ENCODE measurements at places on chromosomes 11 and 22. TPM values are rescaled to one million over a fixed set of nuclear protein-coding genes. Genes with fewer than 3 reads are reported as not detected.

DNA sequence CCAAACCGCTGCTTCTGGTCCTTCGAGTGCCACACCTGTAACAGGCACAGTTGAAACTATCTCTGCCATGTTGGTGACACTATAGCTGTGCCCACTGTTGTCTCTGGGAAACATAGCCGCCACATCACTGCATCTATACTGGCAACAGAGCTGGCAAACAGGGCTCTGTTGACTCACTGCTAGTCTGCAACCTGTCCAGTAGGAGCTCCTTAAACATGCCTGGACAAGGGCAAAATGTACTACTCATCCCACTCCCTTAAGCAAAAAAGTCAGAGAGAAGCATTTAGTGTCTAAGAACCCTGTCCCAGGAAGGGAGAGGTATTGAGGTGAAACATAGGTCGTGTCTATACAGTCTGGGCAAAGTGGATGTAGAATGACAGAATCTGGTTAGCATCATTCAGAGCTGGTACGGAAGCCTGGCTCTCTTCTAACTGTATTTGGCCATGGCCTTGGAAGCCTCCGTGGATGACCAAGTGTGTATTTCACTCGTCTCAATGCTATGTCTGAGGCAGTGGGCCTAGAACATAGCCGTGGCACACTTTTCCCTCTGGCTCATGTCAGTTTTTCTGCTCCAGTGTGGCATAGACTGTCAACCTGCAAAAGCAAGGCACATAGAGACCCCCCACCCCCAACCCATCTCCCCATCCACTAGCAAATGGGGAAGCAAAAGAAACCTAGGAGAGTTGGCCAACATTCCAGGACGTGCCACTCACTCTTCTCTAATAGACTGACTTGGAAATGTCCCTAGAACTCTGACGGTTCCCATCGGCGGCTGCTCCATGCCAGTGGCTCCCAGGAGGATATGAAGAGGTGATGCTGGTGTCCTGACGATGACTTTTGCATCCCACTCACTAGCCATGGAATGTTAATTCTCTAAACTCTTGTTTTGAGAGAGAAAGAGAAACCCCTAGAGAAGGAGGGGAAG, 21.4 kb upstream of the PISD start:
- no peak for DNase-seq

DBX1 gene
- not detected for total RNA-seq

DGAT2 gene
- total RNA-seq: 18.0 TPM

DNA sequence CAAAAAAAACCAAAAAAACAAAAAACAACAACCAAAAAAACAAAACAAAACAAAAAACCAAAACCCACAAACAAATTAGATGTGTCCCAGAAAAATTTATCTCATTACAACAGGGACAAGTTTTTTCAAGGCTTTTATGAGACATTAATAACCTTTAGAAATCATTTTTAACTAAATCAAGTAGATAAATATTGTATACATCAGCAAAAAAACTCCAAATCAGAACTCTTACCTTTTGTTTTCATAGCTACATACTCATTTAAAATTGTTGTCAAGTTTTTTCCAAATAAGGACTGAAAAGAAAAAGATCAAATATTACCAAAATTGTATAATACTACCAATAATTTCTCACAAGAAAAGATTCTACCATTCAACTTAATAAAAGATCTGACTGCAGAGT, 28.7 kb downstream of the NPAT start:
- no peak for DNase-seq

TTC36 gene
- 0.31 TPM for total RNA-seq

- no peak for DNase-seq
Observed at GRCh38 chr11:109507836-109508561, 86.0 kb downstream of the C11orf87 start.

- no peak for DNase-seq
Observed at GRCh38 chr11:131998020-131998419, 627.6 kb downstream of the NTM start.

GRCh38 chr22:49451070-49451840, 376.4 kb downstream of the BRD1 start:
- DNase-seq: no peak

- DNase-seq: no peak
Observed at GRCh38 chr22:37179126-37179470, 8.9 kb downstream of the C1QTNF6 start.

DNA sequence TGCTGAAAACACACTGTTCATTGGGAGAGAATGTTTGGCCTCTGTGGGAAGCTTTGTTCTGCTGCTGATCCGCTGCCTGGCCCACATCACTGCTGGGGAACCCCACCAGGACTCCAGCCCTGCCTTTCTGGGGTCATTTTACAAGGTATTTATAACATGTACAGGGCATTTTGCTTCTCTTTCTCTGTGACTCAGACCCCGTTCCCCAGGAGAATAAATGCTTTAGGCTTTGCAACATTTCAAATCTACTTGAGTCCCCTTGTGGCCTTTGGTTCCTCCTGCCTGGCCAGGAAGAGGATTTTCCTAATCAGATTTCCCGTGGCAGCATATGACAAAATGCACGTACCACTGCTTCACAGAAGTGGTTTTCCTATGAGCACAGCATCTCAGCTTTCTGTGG, 43.0 kb downstream of the BTG4 start:
- DNase-seq: peak; percentile 16

DNA sequence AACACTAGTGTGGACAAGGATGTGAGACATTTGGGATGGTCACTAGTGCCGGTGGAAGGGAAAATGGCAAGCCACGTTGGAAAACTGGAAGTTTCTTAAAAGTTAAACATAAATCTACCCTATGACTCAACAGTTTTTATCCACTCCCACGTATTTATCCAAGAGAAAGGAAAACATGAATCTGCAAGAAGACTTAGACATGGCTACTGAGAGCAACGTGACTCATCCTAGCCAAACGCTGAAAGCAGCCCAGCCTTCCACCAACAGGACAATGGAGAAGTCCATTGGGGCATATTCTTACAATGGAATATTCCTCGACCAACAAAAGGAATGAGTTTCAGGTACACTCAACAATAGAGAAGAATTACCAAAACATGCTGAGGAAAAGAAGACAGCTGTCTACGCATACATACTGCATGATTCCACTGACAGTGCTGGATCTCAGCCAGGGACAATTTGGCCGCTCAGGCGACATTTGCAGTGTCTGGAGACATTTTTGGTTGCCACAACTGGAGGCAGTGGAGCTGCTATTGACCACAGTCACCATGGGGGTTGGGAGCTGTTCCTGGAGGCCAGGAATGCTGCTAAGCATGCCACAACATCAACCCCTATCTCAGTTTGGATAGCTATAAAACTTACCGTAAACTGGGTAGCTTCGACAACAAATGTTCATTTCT, 21.2 kb downstream of the SYT13 start:
- no peak for DNase-seq

GRCh38 chr11:131430473-131431208, 60.2 kb downstream of the NTM start:
- DNase-seq: no peak

- DNase-seq: peak; percentile 55
Observed at GRCh38 chr22:40396882-40397281, 26.5 kb downstream of the SGSM3 start.

OR52A1 gene
- not detected for total RNA-seq

NRXN2 gene
- 3.1 TPM for total RNA-seq

GRCh38 chr11:122317305-122317704, 201.3 kb upstream of the BLID start:
- DNase-seq: no peak

DNA sequence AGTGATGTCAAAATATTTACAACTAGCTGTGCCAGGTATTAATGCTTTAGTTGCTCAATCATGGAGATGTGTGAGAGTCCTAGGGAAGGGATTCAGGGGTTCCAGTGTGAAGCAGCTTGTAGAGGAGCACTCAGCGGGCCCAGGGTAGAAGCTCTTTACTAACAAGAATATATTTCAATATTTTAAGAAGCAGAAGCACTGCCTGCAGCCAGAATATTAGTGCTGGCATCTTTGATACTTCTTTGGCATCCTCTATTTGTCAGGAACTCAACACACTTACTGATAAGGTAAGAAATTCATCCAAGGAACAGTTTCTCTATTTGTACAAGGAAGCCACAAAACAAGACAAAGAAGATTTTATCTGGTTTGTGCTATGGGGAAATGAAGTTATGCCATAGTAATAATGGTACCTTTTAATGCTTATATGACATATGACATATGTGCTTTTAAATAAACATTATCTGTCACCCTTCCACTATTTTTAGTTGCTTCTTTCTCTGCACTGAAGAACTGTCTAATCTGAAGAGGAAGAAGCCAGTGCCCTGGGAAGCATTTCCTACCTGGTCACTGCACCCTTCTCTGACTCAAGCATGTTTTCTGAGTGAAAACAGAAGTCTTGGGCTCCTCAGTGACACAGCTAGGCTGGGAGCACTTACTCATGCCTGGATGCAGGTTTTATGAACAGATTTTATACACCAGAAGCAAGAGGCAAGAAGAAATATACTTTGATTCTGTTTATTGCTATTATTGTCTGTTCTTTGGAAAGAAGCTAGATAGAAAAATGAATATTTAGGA, 388.1 kb upstream of the CCDC90B start:
- DNase-seq: no peak

- no peak for DNase-seq
Observed at GRCh38 chr11:132421555-132421954, 1051.1 kb downstream of the NTM start.

VPREB3 gene
- total RNA-seq: 0.41 TPM

DNA sequence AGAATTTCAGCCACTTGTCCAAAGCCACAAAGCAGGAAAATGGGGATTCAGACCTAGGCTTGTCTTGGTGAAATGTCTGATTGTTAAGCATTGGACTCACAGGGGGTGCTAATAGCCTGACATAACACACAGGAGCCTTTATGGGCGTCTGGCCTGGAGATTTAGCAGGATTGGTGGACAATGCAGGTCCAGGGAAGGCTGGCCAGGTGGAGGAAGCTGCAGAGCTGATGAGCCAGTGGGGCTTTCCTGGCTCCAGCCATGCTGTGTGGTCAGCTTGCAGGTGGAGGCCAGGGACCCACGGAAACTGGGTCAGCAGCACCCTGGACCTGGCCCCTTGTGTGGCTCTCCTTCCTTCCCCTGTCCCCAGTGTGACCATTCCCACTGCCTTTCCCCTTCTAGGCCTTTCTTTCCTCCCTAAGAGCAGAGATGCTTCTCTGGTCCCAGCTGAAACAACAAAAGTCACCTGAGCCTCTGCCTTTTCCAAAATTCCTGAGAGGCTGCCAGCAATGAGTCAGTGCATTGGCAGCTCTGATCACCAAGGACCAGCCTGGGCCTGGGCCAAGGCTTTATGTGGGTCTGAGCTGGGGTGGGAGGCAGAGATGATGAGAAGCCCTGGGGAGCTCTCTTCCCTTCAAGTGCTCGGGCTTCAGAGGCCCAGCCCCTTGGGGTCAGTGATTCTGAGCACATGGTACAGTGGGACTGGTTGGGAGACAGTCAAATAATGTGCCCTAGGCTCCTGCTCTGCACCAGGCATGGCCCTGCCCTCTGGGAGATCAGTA, 85.2 kb downstream of the CCDC81 start:
- DNase-seq: peak; percentile 77

DNA sequence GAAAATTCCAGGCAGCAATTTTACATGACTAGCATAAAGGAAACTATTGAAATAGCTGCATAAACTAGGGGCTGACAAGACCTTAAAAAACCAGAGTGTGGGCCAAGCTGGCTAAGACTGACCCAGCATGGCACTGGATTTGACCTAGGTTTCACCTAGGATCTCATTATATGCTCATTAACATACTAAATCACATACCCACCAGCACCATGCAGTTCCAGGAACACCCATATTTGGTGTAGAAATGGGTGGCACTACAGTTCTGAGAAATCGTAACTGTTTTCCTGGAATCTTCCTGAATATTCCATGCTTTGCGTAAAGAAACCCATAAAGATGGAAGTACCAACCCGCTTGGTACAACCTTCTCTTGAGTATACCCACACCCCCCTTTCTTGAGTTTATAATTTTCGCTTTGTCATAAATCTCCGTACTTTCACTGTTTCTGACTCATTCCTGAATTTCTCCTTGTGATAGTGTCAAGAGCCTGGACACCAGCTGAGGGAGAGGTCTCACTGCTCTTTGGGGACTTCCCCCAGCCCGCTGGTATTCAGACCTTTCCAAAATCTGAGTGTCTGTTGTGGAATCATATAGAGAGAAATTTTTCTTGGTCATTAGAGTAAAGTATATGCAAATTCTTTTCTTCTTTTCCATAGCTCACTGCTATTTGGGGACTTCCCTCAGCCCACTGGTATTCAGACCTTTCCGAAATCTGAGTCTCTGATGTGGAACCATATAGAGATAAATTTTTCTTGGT, 55.1 kb downstream of the MTMR3 start:
- no peak for DNase-seq

C1QTNF4 gene
- total RNA-seq: 0.33 TPM

DNA sequence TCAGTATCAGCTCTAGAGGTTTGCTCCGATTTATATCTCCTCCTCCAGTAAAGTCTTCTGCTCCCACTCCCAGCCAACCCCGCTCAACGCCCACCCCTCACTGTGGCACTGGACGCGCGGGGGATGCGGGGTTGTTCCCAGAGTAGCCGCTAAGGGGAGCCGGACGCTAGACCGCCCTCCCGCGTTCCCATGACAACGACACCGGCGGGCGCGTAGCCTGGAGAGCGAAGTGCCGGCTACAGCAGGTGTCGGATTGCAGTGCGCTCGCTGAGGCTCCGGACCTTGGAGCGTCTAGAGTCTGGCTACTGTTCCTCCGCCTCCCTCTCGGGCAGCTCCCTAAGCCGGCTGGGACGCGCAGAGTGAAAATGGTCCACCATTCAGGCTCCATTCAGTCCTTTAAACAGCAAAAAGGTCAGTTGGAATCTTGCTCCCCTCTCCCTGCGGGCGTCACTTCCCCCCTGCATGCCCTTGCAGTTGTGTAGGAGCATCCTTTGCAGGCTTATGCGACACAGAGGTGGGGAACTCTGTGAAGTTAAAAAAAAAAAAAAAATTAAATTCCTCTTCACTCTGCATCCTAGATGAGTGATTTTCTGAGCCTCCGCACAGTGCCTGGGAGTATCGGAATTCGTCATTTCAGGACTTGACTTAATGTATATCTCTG, at the start of gene ANO3:
Gene ANO3, plus strand, starts transcription at position 220 of the 661 bp plus-strand sequence. Its CDS starts 146 bp downstream, at position 366.
- DNase-seq: peak; percentile 81

- no peak for DNase-seq
Observed at GRCh38 chr11:8533332-8533731, 60.7 kb downstream of the STK33 start.

DNA sequence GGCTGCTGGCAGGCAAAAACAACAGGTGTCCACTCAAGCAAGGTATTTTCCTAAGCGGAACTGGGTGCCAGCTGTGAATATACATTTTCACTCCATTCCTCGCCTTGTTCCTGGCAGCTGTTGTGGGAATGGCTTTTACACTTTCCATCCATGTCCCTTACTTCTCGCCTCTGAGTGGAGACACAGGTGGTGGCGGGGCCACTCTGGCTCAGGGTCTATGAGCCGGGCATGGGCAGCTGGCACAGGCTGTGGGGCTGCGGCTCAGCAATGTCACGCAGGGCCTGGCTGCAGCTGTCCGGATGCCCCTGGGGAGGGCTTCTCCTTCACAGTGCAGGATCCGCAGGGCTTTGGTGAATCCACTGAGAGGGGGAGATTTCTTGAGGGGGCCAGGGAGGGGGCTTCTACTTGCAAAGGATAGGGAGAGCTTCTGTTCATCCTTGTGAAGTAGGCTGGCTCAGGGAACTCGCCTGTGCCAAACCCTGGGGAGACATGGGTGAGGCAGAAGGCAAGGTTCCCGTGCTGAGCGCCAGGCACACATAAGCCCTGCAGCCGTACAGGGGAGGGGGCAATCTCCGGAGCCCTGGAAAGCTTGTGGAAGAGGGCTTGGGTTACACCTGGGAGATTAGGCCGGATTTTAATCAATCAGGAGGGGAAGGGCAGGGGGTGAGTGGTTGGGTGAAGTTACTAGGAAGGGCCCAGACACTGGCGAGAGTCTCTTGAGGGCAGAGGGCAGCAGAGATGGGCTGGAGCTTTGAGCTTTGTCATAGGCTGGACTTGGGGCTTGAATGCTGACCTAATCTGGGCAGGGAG, 45.7 kb downstream of the KCNQ1OT1 start:
- DNase-seq: no peak

Measured in right cardiac atrium (tissue), 5 donors.